Naive thymus-derived CD4-positive, alpha-beta T cell (primary cell): ENCODE measurements at places on chromosomes 5 and 9. TPM values are rescaled to one million over a fixed set of nuclear protein-coding genes. Genes with fewer than 3 reads are reported as not detected.

Gene DND1
- total RNA-seq: 5.0 TPM

GRCh38 chr5:38645508-38645907 is 89.1 kb upstream of the LIFR start:
- H3K27me3 ChIP-seq: no peaks in the 10 kb centered on the region
- no peak for DNase-seq
- no peak overlapping the region for H3K27ac ChIP-seq
- H3K4me3 ChIP-seq: no peak overlapping the region

- no peak for DNase-seq
- H3K36me3 ChIP-seq: no peaks in the 10 kb centered on the region
- H3K4me1 ChIP-seq: no peaks in the 10 kb centered on the region
- no peaks in the 10 kb centered on the region for H3K27me3 ChIP-seq
- H3K27ac ChIP-seq: no peak overlapping the region
- no peak overlapping the region for H3K4me3 ChIP-seq
Observed at GRCh38 chr5:79590396-79590999, 21.7 kb upstream of the TENT2 start.

DNA sequence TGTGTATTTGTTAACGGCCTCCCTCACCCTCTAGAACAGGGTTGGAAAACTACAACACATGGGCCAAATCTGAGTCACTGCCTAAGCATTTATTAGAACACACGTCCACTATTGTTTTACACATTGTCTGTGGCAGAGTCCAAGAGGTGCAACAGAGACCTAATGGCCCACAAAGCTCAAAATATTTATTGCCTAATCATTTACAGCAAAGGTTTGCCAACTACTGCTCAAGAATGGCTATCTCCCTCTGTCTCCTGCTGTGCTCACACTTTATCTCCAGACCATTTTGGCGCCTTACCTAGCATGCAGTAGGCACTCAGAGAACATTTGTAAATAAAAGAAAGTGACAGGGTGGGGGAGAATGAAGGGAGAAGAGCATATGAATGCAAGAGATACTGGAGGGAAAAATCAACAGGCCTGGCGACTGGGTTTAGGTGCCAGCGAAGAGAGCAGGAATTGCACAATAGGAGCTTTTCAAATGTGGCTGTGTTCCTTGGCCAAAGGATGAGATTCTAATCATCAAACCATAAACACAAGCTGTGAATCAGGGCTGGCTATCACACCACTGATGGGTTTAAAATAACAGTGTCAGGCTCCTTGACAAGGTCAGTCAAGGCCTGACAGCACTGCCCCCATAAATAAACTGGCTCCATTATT is 80.3 kb downstream of the EPB41L4A start:
- no peaks in the 10 kb centered on the region for H3K36me3 ChIP-seq
- no peaks in the 10 kb centered on the region for H3K4me1 ChIP-seq
- no peak overlapping the region for H3K27ac ChIP-seq
- H3K4me3 ChIP-seq: no peak overlapping the region
- H3K27me3 ChIP-seq: no peaks in the 10 kb centered on the region

Gene STKLD1
- 1.8 TPM for total RNA-seq

Gene PDZD2
- 2.7 TPM for total RNA-seq

DNA sequence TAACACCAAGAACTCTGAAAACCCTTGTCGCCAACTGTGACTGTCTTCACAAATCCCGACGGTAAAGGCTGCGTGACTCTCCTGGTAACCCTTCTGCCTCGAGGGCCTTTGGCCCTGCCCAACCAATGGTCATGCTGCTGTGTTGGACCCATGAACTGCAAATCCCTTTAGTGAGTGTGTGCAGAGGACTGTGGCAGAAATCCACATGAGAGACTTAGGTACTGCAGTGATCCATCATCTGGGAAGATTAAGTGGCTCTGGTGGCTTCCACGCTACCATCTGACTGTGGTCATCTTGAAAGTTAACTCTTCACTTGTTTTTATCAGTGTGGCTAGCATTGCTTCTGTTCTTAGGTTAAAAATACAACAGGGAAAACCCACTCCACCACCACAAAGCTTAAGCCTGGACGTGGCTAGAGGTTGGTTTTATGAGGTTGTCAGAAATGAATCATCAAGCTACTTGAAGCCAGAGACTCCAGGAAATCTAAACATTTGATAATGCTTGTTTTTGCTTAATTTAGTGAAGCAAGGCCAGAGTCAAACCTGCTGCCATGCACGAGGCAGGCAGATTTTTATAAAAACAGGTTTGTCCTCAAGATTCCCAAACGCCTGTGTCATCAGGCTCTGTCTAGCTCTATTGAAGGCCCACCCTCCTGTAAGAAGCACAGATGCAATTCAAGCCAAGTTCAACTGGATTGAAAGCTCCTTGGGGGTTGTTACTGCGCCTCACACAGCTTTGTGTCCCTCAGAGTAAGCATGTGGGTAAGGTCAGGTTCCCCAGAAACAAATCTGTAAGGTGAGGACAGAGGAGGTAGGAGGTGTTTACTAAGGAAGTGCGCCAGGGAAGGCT is 52.7 kb upstream of the ERCC6L2 start:
- no peak overlapping the region for H3K4me3 ChIP-seq
- no peak overlapping the region for H3K27ac ChIP-seq
- DNase-seq: no peak
- no peaks in the 10 kb centered on the region for H3K27me3 ChIP-seq
- H3K4me1 ChIP-seq: no peaks in the 10 kb centered on the region
- no peaks in the 10 kb centered on the region for H3K36me3 ChIP-seq

DNA sequence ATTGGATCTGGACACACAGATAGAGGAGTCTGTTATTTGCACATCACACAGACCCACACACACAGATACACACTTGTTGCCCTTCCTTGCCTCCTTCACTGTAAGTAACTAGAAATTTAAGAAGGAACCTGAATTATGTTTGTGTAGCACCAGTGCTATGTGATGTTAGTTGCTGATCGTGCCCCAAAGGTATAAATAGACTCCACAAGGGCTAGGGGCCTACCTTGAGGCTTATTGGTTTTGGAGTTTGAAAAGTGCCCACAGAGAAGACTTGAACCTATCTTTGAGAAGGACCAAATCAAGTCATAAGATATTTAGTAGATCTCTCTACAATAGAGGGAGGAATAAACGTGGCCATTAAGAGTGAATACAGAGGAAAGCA is 8.8 kb upstream of the TGFBI start:
- H3K4me1 ChIP-seq: no peaks in the 10 kb centered on the region
- DNase-seq: no peak
- no peaks in the 10 kb centered on the region for H3K36me3 ChIP-seq
- no peak overlapping the region for H3K27ac ChIP-seq
- no peaks in the 10 kb centered on the region for H3K27me3 ChIP-seq
- no peak overlapping the region for H3K4me3 ChIP-seq

Gene KLF4
- total RNA-seq: 0.81 TPM

DNA sequence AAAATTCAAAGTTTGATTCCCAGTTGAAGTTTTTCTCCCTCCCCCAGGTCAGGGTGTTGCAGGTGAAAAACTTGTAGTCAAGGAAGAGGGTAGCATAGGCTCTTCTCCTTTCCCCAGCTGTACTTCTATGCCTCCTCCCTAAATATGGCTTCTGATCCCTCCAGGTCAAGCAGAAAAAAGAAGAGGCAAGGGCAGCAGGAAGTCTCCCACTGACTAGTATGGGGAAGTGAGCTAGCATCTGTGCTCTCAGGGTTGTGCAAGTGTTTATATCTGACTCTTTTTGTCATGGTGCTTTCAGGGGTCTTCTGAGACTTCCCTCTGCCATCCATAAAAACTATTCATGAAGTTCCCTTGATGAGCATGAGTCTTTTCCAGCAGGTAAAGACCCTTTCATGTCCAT is 76.0 kb downstream of the ATPSCKMT start:
- no peak overlapping the region for H3K27ac ChIP-seq
- no peaks in the 10 kb centered on the region for H3K4me1 ChIP-seq
- no peaks in the 10 kb centered on the region for H3K27me3 ChIP-seq
- no peak overlapping the region for H3K4me3 ChIP-seq
- no peak for DNase-seq

- H3K36me3 ChIP-seq: no peaks in the 10 kb centered on the region
- H3K27me3 ChIP-seq: no peaks in the 10 kb centered on the region
- no peak overlapping the region for H3K4me3 ChIP-seq
- DNase-seq: no peak
- no peaks in the 10 kb centered on the region for H3K4me1 ChIP-seq
Observed at GRCh38 chr5:8233479-8233878, 364.5 kb downstream of the MTRR start.

- H3K4me3 ChIP-seq: no peak overlapping the region
- H3K4me1 ChIP-seq: no peaks in the 10 kb centered on the region
- H3K27me3 ChIP-seq: no peaks in the 10 kb centered on the region
- no peaks in the 10 kb centered on the region for H3K36me3 ChIP-seq
- no peak overlapping the region for H3K27ac ChIP-seq
- DNase-seq: no peak
Observed at GRCh38 chr5:155017610-155018009, 4.1 kb downstream of the KIF4B start.

- H3K4me3 ChIP-seq: no peak overlapping the region
- peaks cover 13% of the 10 kb centered on the region for H3K4me1 ChIP-seq
- no peaks in the 10 kb centered on the region for H3K36me3 ChIP-seq
- no peak overlapping the region for H3K27ac ChIP-seq
Observed at GRCh38 chr5:148853868-148854267, 27.5 kb downstream of the ADRB2 start.

- no peak overlapping the region for H3K4me3 ChIP-seq
- no peak overlapping the region for H3K27ac ChIP-seq
- no peak for DNase-seq
- H3K4me1 ChIP-seq: no peaks in the 10 kb centered on the region
- no peaks in the 10 kb centered on the region for H3K36me3 ChIP-seq
Observed at GRCh38 chr5:180213256-180213600, 4.2 kb upstream of the RASGEF1C start.

Gene RPS14
- total RNA-seq: 6,766 TPM

Gene SELENOP
- not detected in 2 replicates for total RNA-seq

- H3K4me1 ChIP-seq: no peaks in the 10 kb centered on the region
- H3K27me3 ChIP-seq: no peaks in the 10 kb centered on the region
- H3K4me3 ChIP-seq: no peak overlapping the region
- no peaks in the 10 kb centered on the region for H3K36me3 ChIP-seq
Observed at GRCh38 chr9:89715318-89715858, 110.6 kb downstream of the GADD45G start.

Gene PFN3
- total RNA-seq: not detected

Gene TMEM215
- total RNA-seq: not detected

- no peak overlapping the region for H3K4me3 ChIP-seq
- peaks cover 4% of the 10 kb centered on the region for H3K27me3 ChIP-seq
- no peak for DNase-seq
Observed at GRCh38 chr9:121649476-121650216, 1.8 kb upstream of the DAB2IP start.

DNA sequence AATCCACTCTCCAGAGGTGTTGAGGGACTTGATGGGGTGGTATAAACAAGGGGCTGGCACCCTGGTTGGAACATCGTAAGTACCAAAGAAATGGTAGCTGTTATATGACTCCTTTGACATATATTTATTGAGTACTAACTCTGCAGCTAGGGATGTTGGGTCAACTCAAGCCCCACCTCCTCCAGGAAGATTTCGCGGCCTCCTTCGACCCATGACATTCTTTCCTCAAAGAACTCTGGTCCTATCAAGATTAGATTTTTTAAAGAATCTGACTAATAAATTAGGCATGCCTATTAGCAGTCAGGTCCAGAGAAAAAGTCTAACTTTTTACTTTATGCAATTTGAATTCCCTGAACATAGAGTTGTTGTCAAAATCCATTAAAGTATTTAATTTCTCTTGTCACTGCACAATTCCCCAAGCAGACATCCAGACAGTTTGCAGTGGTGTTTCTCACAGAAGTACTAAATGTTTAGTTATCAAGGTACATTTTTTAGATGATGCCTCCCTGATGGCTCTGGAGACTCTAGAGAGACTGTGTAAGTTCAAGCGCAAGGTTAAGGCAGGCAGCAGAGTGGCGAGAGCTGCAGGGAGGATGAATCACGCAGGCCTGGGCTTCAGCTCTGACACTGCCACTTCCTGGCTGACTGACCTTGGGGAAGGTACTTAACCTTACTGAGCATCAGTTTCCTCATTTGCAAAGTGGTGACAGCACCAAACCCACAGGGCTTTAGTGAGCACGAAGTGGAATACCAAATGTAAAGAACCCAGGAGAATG is 209.6 kb downstream of the TTLL11 start:
- no peaks in the 10 kb centered on the region for H3K36me3 ChIP-seq
- H3K4me1 ChIP-seq: no peaks in the 10 kb centered on the region
- no peak overlapping the region for H3K4me3 ChIP-seq
- H3K27me3 ChIP-seq: no peaks in the 10 kb centered on the region
- no peak for DNase-seq

GRCh38 chr5:54302267-54302687 is 8.1 kb downstream of the ARL15 start:
- H3K27me3 ChIP-seq: no peaks in the 10 kb centered on the region
- no peaks in the 10 kb centered on the region for H3K4me1 ChIP-seq

- H3K27me3 ChIP-seq: no peaks in the 10 kb centered on the region
- no peak overlapping the region for H3K27ac ChIP-seq
- DNase-seq: no peak
Observed at GRCh38 chr5:44665101-44665701, 143.5 kb upstream of the MRPS30 start.

DNA sequence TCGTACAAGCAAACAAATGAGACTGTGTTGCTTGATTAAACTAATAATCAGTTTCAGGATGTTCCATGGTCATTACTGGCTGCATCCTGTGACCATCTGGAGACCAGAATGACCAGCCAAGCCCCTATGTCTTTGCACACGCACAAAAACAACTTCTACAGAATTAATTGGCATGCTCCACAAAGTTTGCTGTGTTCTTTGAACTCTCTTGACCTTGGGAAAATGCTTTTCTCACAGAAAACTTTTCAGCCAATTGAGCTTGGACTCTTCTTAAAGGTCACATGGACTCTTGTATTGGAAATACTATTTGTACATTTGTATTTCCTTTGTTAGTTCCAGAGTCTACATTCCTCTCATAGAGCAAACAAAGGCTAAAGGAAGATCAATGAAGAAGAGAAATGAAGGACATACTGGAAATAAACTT is 147.8 kb downstream of the ARRDC3 start:
- no peak for DNase-seq
- H3K27me3 ChIP-seq: no peaks in the 10 kb centered on the region
- H3K36me3 ChIP-seq: no peaks in the 10 kb centered on the region
- H3K4me3 ChIP-seq: no peak overlapping the region
- H3K4me1 ChIP-seq: no peaks in the 10 kb centered on the region
- H3K27ac ChIP-seq: no peak overlapping the region

GRCh38 chr5:119105971-119106370 is 35.1 kb downstream of the DMXL1 start:
- no peaks in the 10 kb centered on the region for H3K4me1 ChIP-seq
- H3K36me3 ChIP-seq: no peaks in the 10 kb centered on the region
- no peak overlapping the region for H3K4me3 ChIP-seq
- DNase-seq: no peak

GRCh38 chr5:132807163-132807838 is 5.8 kb upstream of the SOWAHA start:
- H3K36me3 ChIP-seq: no peaks in the 10 kb centered on the region
- no peak overlapping the region for H3K4me3 ChIP-seq
- no peak for DNase-seq
- no peaks in the 10 kb centered on the region for H3K4me1 ChIP-seq

- no peaks in the 10 kb centered on the region for H3K27me3 ChIP-seq
- H3K36me3 ChIP-seq: no peaks in the 10 kb centered on the region
- H3K4me3 ChIP-seq: no peak overlapping the region
- H3K4me1 ChIP-seq: no peaks in the 10 kb centered on the region
Observed at GRCh38 chr5:178675922-178676321, 49.1 kb upstream of the CLK4 start.
